ENCODE measurements at places on chromosomes 5 and 9.

DNA sequence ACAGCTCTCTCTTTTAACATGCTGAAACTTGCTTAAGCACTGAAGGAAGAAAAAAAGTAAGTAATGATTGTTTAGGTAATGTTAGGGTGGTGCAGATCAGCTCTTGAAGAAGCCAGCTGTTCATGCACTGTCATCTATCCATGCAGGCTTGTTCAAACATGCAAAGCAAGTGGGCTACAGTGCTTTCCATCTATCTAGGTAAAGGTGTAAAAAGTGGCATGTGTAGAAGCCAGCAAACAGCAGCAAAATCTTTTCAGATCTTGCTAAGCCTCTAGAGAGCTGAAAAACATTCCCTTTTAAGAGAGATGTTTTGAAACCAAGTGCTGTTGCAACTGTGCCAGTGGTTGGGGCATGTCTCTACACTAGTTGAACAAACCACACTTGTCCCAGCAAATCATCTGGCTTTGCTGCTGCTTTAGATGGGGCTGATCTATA is 214.4 kb downstream of the EFNA5 start:
- no peak for DNase-seq

GRCh38 chr5:28014779-28015178 is 976.4 kb upstream of the CDH9 start:
- no peak for DNase-seq

DNA sequence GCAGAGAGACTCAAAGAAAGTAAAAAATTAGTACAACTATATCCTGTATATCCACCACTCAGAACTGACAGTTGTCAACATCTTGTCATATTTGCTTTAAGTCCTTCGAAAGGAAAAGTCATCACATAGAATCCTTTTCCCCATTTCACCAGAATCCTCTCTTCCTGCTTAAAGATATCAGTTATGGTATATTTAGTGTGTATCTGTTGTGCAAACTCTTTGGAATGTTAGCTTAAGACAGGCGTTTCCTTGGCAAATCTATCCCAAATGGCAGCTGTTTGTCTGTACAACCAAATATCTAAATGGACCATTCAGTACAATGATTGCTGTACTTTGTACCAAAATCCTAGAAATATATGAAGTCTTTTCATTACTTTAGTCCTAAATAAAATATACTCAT is 98.5 kb downstream of the ITGA1 start:
- no peak for DNase-seq

DNA sequence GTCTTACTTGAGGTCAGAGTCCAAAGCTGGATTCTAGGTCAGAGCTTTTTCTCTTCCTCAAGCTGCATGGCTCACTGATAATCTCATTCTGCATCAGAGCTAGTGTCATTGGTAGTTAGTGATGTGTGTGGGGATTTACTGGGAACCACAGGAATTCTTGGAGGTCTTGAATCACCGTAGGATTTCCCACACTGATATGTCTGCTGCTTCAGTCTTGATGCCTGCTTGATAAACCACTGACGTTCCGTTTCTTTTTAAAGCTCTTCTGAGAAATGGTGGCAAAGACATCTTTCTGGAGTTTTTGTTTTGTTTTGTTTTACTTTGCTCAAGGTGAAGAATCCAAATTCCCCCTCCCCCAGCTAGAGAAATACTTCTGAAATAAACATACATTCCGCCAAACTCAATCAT is 1.2 kb upstream of the GARIN3 start:
- DNase-seq = no peak

- DNase-seq = no peak
Measured at GRCh38 chr9:124766815-124767554, 4.1 kb downstream of the NR6A1 start.

- DNase-seq = no peak
Measured at GRCh38 chr5:72860499-72860898, 44.0 kb downstream of the TNPO1 start.
